ENCODE measurements at places on chromosomes 1 and 21. TPM values are rescaled to one million over a fixed set of nuclear protein-coding genes. Genes with fewer than 3 reads are reported as not detected.

- DNase-seq = no peak
Observed at GRCh38 chr1:80365359-80366021, 1359.0 kb upstream of the ADGRL4 start.

GRCh38 chr1:6113745-6114144 is 66.4 kb downstream of the CHD5 start:
- DNase-seq = no peak

- DNase-seq = no peak
Observed at GRCh38 chr1:103283841-103284669, 175.7 kb upstream of the COL11A1 start.

CFAP57 gene
- total RNA-seq = 0.15 TPM

RPE65 gene
- not detected for total RNA-seq

MASP2 gene
- total RNA-seq = not detected

Data from B cell (primary cell).